ENCODE measurements at places on chromosomes 12 and 14.

DNA sequence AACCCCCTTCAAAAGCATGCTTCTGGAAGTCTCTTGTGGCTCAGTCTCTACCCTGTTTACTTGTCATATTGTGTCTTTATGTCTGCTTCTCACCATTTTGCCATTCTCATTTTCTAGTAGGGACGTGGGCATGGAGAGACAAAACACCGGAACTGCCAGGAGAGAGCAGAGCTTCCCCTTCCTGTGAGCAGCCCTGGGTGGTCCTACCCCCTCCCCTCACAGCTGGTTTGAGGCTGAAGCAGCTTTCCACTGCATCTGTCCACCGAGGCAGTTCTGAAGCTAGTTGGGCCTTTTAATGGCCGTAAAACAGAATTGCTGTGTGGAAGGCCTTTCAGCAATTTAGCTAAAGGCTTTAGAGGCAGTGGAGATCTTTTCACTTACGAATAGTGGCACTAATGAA lies 77.0 kb downstream of the PELI2 start:
- no peak for DNase-seq

GRCh38 chr12:25585021-25585523 lies 32.0 kb upstream of the LMNTD1 start:
- no peak for DNase-seq

GRCh38 chr12:4703676-4704075 lies 16.5 kb upstream of the GALNT8 start:
- no peak for DNase-seq

DNA sequence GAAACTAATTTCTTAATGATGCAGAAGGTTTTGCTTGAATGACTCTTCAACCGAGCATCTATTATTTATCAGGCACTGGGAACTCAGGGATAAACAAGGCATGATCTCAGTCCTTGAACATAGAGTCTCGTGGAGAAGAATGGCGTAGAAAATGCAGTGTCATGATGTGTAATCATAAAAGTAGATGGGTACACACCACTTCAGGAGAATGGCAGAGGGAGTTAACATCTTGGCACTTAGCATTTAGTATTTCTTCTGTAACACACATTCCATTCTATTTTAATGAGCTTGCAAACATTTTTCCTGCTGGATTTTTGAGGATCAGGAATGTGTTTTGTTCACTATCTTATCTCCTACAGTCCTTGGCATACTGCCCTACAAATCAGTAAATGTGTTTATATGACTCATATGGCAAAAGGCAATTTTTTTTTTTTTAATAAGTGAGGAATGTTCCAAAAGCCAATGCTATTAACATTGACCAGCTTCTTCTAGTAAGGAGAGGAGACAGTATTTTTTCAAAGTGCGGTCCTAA lies 3.8 kb downstream of the TXNRD1 start:
- peak; percentile 97 for DNase-seq

GRCh38 chr14:105909046-105909827 lies 382.9 kb downstream of the TMEM121 start:
- DNase-seq, result no peak

- DNase-seq, result no peak
Measured at GRCh38 chr14:103209054-103209453, 85.8 kb downstream of the TNFAIP2 start.

GRCh38 chr12:65725376-65725775 lies 98.9 kb upstream of the HMGA2 start:
- peak; percentile 24 for DNase-seq

DNA sequence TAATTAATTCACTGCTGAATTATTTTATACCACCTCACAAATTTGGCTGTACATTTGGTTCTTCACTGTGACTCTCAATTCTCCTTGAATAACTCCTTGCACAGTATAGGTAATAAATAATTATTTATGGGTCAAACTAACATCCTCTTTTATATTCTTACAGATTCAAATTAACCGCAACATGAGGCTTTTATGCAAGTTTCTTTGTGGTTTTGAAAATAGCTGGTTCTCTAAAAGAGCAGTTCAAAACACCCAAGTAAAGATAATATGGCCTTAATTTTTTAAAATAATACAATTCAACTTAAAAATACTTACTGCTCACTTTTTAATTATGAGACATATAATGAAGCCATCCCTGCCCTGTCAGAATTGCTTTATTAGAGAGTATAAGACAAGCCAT lies 12.9 kb upstream of the TRIM9 start:
- no peak for DNase-seq

DNA sequence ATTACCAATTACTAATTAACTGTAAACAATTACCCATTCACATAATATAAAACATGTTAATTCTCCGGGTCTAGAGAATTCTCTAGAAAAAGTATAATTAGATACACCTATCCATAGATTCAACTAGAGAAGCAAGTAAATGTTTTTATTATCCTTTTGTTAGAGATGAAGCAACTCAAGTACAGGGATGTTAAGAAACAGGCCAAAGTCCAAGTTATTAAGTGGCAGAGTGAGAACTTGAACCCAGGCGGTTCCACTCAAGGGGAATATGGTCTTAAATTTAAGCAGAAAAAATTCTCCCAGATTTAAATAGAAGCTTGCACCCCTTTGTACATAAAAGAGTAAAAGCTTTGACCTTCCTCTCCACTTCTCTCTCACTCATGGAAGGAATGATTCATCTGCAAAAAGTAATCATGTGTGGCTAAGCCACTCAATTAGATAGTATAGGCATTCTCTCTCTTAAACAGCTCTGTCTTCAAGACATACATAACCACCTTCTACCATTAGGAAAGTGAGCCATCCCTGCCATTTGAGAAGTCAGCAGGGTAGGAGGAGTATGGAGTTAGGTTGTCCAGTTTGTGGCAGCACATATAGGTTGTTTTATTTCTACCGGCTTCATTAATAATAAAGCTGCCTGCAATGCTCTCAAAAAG lies 34.1 kb downstream of the ERGIC2 start:
- no peak for DNase-seq

GRCh38 chr14:33996462-33996861 lies 45.6 kb upstream of the EGLN3 start:
- no peak for DNase-seq
